Renal pelvis (tissue), 12 donors: ENCODE measurements at places on chromosomes 2 and 18. TPM values are rescaled to one million over a fixed set of nuclear protein-coding genes. Genes with fewer than 3 reads are reported as not detected.

Gene CDH19
- 0.39 TPM for polyA plus RNA-seq

Gene CAPN14
- 0.13 TPM for polyA plus RNA-seq

Gene MRPL33
- 152 TPM for polyA plus RNA-seq

Gene SLC19A3
- polyA plus RNA-seq = 10.6 TPM

Gene CAPN13
- 3.4 TPM for polyA plus RNA-seq

Gene ALLC
- not detected for polyA plus RNA-seq

Gene TMEM127
- polyA plus RNA-seq = 48.3 TPM

Gene PSD4
- polyA plus RNA-seq = 14.1 TPM

Gene ABCB11
- polyA plus RNA-seq = 0.09 TPM

Gene CPLX4
- 0.22 TPM for polyA plus RNA-seq

Gene EIF4E2
- 113 TPM for polyA plus RNA-seq

Gene RUFY4
- 0.43 TPM for polyA plus RNA-seq

Gene NYAP2
- 0.04 TPM for polyA plus RNA-seq

Gene NEU4
- 1.9 TPM for polyA plus RNA-seq

Gene ACKR3
- 56.8 TPM for polyA plus RNA-seq

Gene ASB18
- 0.07 TPM for polyA plus RNA-seq

Gene DYSF
- 15.3 TPM for polyA plus RNA-seq

Gene LHCGR
- polyA plus RNA-seq = 0.24 TPM

Gene GPR35
- 1.8 TPM for polyA plus RNA-seq

Gene TMEM131
- polyA plus RNA-seq = 48.2 TPM

Gene C1GALT1C1L
- 2.8 TPM for polyA plus RNA-seq

Gene SERPINB11
- not detected for polyA plus RNA-seq

Gene NCKAP5
- polyA plus RNA-seq = 6.2 TPM

Gene SH3RF3
- polyA plus RNA-seq = 5.6 TPM

Gene SCN7A
- 13.0 TPM for polyA plus RNA-seq

Gene LYG1
- polyA plus RNA-seq = 3.0 TPM

Gene FOXD4L1
- 0.16 TPM for polyA plus RNA-seq

Gene SP5
- polyA plus RNA-seq = 0.56 TPM

Gene COLEC11
- polyA plus RNA-seq = 2.4 TPM

Gene LRPPRC
- 124 TPM for polyA plus RNA-seq

Gene TEX44
- not detected for polyA plus RNA-seq

Gene EGR4
- not detected for polyA plus RNA-seq

Gene MCM6
- polyA plus RNA-seq = 70.4 TPM

Gene RNF103
- 37.7 TPM for polyA plus RNA-seq

Gene NDUFS1
- 91.1 TPM for polyA plus RNA-seq

Gene SERPINB3
- polyA plus RNA-seq = not detected

Gene G6PC2
- polyA plus RNA-seq = not detected

Gene AKAIN1
- polyA plus RNA-seq = not detected

Gene DUSP19
- polyA plus RNA-seq = 5.5 TPM

Gene EPAS1
- 44.2 TPM for polyA plus RNA-seq

Gene NFATC1
- polyA plus RNA-seq = 5.8 TPM

Gene UBXN4
- polyA plus RNA-seq = 147 TPM

Gene FOXI3
- polyA plus RNA-seq = 0.19 TPM

Gene HOXD8
- polyA plus RNA-seq = 182 TPM

Gene PPP1R1C
- polyA plus RNA-seq = 3.5 TPM

Gene CDCA7
- polyA plus RNA-seq = 35.9 TPM

Gene RAD51AP2
- polyA plus RNA-seq = 0.12 TPM

Gene BCL11A
- polyA plus RNA-seq = 14.4 TPM

Gene LDLRAD4
- 9.0 TPM for polyA plus RNA-seq

Gene KCNF1
- 1.3 TPM for polyA plus RNA-seq

Gene PROM2
- 46.1 TPM for polyA plus RNA-seq

Gene ANKZF1
- polyA plus RNA-seq = 51.3 TPM

Gene WIPF1
- 27.8 TPM for polyA plus RNA-seq

Gene COLEC12
- polyA plus RNA-seq = 25.4 TPM

Gene IL1F10
- polyA plus RNA-seq = not detected

Gene RAB17
- polyA plus RNA-seq = 17.5 TPM

Gene PID1
- polyA plus RNA-seq = 6.7 TPM
